ENCODE measurements at places on chromosomes 13 and 19. TPM values are rescaled to one million over a fixed set of nuclear protein-coding genes. Genes with fewer than 3 reads are reported as not detected.

- DNase-seq: no peak
These were observed 185.8 kb downstream of the MZT1 start for GRCh38 chr13:72541674-72542073.

DNA sequence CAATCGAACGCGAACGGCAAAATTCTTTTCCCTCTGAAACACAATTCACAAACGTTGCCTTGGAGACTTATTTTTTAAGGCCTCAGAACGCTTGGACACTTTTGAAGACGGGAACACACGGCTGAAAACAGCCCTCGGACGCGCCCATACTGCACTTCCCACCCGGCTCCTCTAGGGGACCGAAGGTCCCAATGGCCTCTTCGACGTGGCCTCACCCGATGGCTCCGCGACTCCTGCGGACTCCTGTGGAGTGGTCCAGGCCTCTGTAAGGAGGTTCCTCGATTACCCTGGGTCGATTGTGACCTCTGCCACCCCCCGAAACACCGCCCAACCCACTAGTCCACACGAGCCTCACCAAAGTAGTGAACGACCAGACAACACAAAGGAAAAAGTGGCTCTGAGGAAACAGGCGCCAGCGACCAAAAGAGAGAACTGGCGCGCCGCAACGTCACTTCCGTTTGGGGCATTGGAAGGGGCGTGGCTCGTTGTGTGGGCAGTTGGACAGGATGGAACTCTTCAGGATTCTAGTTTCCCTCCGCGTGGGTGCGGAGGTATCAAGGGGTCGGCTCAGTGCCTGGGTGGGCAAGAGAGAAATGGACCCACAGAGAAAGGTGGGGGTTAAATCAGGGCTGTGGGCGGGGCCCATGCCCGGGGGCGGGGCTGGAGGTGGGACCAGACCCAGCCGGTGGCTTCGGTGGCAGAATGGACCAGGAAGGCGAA is at the start of gene ZNF560:
Gene ZNF560 (minus strand): TSS at position 434 of the 720 bp plus-strand sequence. CDS start 23,303 bp downstream, outside the sequence.
- peak; percentile 57 for DNase-seq

GRCh38 chr13:71751073-71751472 is 115.9 kb downstream of the DACH1 start:
- DNase-seq: peak; percentile 80

- DNase-seq: peak; percentile 46
These were observed 5.0 kb downstream of the MVB12A start for GRCh38 chr19:17424743-17425365.

DNA sequence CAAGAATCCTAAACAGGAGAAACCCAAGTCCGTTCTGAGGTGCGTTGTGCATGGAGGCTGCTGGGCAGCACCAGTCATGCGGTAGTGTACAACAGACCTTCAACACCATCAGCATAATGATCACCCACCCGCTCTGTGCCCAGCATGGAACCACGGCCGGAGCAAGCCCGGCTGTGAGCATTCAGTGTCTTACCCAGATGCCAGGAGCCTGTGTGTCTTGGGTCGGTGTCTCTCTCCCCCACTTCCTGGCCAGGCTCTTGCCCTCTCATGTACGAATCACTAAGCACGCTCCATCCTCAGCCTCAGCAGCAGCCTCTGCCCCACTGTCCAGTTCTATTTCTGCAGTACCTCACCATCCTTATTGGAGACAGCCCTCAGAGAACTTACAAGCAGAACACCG is 231.6 kb upstream of the IRS2 start:
- no peak for DNase-seq

DNA sequence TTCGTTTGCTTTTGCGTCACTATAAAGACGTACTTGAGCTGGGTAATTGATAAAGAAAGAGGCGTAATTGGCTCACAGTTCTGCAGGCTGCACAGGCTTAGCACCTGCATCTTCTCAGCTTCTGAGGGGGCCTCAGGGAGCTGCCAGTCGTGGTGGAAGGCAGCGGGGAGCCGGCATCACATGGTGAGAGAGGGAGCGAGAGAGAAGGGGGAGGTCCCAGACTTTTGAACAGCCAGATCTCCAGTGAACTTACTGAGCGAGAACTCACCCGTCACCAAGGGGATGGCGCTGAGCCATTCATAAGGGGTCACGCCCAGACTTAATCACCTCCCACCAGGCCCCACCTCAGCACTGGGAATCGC is 58.7 kb upstream of the F7 start:
- no peak for DNase-seq

GRCh38 chr19:16524991-16525734 is 17.1 kb downstream of the CHERP start:
- DNase-seq: no peak

NXNL1 gene
- total RNA-seq: not detected

PLIN5 gene
- total RNA-seq: not detected

DNA sequence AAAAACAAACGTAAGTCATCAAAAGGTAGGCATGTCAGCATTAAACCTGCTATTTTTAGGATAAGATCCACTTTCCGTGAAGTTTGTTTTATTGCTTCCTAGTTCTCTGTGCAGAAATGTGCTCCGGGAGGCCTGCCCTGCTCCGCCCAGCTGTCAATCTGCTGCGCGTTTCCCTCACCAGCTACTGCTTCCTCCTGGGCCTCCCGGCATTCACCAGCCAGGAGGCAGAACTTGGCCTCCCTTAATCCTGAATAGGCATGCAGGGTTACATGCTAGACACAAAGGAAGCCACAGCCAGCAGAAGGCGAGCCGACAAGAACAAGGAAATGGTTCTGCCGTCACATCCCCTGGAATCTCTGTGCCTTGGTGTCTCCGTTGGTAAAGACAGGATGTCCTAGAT is 386.2 kb downstream of the IRS2 start:
- DNase-seq: no peak

DNA sequence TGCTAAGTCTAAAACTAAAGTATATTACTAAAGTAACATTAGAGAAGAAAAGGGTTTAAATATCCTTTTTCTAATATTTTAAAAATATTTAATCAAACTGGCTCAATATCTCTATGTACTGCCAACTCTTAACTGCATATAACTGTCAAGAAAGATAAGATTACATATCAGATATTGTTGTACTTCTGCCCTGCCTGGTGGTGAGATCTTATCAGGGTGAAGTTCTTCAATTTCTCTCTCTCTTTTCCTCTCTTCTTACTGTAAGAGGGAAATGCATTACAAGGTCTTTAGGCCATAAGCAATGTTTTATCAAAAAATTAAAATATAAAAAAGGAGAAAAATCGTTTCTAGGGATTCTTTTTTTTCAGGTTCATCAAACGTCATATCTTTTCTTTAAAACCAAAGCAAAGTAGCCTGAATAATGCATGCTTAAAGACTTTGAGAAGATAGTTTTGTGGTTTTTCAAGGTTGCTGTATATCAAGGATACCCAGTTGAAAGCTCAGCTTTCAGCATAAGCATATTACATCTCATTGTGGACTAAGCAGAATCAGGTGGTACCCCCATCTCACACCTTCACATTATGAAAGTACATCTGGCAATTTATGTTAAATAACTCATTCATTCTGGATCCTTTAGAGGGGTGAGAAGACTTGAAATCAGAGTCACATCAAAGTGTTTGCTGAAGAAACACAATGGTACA is 1625.7 kb upstream of the SLC10A2 start:
- no peak for DNase-seq

ZNF626 gene
- total RNA-seq: 13.4 TPM

ZNF460 gene
- total RNA-seq: 91.1 TPM

VSIG10L gene
- total RNA-seq: 0.43 TPM

DNA sequence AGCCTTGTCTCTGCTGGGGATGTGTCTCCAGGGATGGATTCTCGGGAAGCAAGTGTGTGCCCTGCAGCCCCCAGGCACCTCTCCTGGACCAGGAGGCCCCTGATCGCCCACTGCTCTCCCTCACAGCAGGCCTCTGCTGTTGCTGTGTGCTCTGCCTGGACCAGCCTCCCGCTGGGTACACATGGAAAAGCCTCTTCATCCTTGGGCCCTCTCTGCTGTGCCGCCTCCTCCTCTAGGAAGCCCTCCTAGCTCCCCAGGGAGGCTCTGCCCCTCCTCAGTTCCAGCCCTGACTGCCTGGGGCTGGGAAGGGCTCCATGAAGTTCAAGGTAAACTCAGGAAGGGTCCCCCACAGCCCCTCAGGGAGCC is 12.0 kb downstream of the NDUFA11 start:
- no peak for DNase-seq

OR10H3 gene
- total RNA-seq: not detected

DNA sequence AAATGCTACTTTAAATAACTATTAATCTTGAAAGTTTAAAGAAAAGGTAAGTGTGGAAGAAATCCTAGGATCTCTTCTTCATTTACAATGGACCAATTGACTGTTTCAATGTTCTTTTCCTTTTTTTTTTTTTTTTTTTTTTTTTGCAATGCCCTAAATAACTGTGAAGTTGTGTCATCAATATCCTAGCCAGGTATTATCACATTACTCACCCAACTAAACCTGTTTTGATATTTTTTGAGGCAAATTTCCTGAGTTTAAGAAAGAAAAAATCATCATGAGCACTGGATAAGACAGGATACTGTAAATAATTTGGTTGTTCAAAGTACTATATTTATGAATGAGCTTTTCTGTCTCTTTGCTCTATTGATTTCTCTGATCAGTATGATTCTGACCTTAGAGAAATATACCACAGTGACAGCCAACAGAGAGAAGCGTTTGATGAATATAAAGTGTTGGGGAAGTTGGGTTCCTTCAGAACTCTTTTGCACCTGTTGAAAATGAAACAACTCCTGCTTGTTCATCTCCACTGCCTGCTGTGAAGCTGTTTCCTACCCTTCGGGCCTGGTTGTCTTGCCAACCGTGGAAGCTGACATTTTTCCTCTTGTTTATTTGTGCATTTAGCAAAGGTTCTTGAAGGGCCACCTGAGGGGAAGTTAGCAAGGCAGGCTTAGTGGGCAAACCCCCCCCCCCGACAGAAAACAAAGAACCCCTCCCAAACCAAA is 1220.5 kb upstream of the SLC10A2 start:
- no peak for DNase-seq

DNA sequence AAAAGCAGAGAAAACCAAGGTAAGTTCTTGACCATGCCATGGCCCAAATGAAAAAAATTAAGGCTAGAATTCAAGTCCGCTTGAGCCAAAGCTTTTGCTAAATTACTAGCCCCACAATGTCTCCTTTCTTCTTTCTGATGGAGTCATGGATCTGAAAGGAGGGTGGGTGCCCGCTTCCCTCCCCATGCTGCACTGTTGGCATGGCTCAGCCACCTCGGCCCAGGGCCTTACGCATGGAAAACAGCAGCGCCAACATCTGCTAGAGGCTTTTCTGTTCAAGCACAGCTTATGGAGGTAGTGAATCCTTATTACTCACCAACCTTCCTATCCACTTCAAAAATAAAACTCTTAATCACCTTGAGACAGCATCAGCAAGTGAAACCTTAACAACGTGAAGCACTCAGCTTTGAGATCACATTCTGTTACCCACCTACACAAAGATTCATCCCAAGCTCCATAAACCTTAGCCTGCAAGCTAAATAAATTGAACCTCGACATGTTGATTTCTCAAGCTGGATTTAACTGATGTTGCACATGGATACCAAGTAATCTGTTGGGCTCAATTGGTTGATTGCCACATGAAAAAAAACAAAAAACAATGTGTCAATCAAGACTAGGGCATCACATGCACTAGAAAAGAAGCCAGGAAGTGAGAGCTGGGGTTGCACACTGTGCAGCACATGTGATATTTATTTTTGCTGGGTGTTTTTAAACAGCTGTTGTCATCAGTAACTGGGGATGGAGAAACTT is 43.4 kb downstream of the TPT1 start:
- no peak for DNase-seq

GRCh38 chr13:33119022-33119781 is 103.0 kb downstream of the KL start:
- DNase-seq: peak; percentile 23

DNA sequence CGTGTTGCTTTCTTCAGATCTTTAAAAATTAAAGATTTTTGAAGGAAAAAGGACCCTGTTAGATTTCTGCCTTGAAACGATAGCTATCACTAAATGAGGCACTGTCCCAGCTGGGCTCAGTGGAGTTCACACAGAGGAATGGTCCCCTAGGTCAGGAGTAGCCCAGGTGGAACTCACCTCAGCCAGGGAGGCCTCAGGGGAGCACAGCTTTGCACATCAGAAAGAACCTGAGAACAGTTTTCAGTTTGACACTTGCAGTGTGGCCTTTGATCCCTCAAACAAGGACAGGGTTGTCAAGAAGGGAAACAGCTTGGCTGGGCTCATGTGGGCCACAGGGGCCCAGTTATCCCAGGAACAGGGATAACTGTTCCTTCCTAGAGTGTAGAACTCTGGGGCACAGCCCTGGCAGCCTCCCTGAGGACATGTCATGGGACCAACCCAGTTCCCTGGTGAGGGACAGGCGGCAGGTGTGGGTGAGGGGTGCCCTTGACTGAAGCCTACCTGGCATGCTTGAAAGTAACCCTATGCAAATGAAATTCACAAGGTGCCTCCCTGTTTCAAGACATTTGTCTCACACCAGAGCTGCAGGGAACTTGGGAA is 59.4 kb downstream of the CHST8 start:
- DNase-seq: no peak

ZNF470 gene
- 3.9 TPM for total RNA-seq

- DNase-seq: no peak
These were observed 281.2 kb downstream of the FOXO1 start for GRCh38 chr13:40384976-40385857.
